H9 (cell line): ENCODE measurements at places on chromosomes 16 and 17. TPM values are rescaled to one million over a fixed set of nuclear protein-coding genes. Genes with fewer than 3 reads are reported as not detected.

GRCh38 chr17:35683591-35683990 lies 47.8 kb upstream of the RASL10B start:
- no peak for DNase-seq

- no peak for DNase-seq
Observed at GRCh38 chr17:11823862-11824261, 173.4 kb downstream of the ZNF18 start.

DNA sequence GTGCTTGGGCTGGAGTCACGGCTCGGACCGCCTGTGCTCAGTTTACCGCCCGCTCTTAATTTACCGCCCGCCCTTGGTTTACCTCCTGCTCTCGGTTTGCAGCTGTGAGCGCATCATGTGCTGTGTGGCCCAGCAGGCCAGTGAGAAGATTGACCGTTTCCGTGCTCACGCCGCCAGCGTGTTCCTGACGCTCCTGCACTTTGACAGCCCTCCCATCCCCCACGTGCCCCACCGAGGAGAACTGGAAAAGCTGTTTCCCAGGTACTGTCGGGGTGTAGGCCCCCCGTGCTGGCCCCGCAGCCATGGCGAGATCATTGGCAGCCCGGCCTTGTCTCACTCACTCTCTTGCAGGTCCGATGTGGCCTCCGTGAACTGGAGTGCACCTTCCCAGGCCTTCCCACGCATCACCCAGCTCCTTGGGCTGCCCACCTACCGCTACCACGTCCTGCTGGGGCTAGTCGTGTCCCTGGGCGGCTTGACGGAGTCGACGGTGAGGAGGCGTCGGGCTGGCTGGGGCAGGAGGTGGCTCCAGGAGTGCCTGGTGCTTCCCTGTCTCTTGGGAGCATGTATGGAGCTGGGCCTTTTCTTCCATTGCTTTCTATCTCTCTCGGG lies 89.3 kb upstream of the ZNF750 start:
- no peak for DNase-seq

DNA sequence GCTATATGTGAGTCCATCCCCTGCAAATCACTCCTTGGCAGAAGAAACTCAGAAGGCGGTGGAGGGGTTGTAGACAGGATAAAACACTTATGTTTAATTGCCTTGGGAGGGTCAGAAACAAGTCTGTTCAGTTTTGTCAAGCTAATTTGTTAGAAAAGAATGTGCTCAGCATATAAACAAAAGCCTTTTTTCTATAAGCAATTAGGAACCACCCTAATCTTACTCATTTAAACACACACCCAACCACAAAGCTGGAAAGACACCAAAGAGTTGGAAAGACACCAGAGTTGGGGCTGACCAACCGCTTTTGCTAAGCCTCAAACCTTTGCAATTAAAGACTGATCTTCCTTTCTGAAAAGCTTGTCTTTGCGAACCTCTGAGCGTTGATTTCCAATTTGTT lies 439.2 kb upstream of the ERCC4 start:
- DNase-seq: no peak

The TBC1D3I gene
- 0.35 TPM in 1 of 2 replicates, not detected in the other for total RNA-seq

The GALR2 gene
- 0.79 and 0.81 TPM in 2 replicates for total RNA-seq

The UNC13D gene
- 6.3 and 6.8 TPM in 2 replicates for total RNA-seq
